ENCODE measurements at places on chromosomes 5 and 9.
A peak's percentile ranks its signal among the peaks of the same experiment; 100 is the strongest.

- no peak for DNase-seq
These were observed 263.0 kb upstream of the FBXL7 start for GRCh38 chr5:15236911-15237508.

- DNase-seq: no peak
These were observed 1467.1 kb downstream of the FOXD4L5 start for GRCh38 chr9:63817622-63818518.

GRCh38 chr9:8437876-8438275 is 638.3 kb upstream of the DMAC1 start:
- peak; percentile 6 for DNase-seq

- no peak for DNase-seq
These were observed 116.6 kb downstream of the AOPEP start for GRCh38 chr9:94843134-94843533.

GRCh38 chr9:13100914-13101572 is 178.4 kb downstream of the MPDZ start:
- no peak for DNase-seq

- no peak for DNase-seq
These were observed 174.3 kb downstream of the PAPPA start for GRCh38 chr9:116327701-116328405.

DNA sequence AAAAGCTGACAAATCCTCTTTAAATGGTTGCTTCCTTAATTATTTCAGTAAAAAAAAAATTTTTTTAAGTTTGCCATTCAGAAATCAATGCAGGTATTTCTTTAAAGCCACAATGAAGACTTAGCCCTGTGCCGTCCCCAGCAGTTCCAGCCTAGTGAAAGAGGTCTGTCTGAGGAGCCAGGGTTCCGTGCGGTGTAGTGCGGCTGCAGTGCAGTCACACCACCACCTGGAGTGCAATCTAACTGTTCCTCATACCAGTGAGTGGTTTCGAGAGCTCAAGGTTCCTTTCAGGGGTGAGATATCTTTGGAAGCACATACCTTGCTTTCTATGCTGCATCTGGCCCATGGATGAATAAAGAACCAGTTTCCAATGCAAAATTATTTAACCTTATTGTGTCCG is 87.5 kb downstream of the FANCC start:
- DNase-seq: no peak

DNA sequence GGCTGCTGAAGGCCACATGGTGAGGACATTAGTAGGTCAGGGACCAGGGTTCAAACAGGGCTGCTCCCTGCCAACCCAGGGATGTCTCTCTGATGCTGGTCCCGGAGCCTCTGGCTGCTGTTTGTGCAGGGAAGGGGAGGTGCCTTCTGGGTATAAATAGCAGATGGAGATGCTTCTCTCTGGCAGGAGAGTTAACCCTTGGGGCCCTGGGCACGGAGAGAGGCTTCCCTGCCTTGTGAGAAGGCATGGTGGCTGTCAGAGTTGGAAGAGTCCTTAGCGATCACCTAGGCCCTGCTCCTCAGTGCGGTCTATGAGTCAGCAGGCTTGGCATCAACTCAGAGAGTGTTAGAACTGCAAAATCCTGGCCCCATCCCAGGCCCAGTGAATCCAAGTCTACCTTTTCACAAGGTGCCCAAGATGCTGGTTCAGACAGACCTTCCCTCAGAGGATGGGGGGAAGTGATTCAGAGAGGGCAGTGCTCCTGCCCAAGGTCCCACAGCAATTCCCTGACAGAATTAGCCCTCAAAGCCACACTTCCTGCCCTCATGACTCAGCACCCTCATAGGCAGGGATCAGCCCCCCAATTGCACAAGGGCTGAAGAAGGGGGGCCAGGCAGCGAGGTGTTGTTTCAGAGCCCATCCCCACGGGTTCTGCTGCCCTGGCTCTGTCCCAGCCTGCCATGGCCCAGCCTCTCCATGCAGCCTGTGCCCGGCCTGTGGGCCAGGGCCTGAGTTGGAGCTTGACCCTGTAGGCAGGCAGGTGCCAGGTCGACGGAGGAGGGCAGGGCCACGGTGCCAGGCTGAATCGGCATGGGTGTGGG is 25.6 kb downstream of the CAMK2A start:
- peak; percentile 95 for DNase-seq

DNA sequence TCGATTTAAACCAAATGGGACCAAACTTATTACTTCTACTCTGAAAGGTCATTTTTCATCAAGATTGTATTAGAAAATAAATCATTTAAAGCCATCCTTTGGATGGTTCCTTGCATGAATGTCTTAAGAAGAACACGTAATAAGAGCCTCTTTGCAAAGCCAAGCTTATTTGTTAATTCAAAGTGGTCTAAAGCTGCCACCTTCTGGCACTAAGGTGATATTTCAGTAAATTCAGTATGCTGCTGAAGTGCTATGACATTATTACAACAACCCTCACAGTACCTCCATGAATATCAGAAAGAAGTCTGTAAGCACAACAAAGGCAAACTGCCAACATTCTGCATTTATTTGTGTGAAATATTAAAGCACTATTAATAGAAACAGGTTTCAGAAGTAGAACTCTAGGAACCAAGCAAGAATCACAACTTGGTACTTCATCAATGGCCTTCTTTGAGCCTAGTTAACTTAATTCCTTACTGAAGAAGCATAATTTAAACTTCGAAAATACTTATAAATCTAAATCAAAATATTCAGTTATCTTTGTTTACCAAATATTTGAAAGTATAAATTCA is 53.1 kb upstream of the TYRP1 start:
- peak; percentile 41 for DNase-seq

GRCh38 chr9:137785704-137786161 is 91.8 kb upstream of the CACNA1B start:
- DNase-seq: no peak

DNA sequence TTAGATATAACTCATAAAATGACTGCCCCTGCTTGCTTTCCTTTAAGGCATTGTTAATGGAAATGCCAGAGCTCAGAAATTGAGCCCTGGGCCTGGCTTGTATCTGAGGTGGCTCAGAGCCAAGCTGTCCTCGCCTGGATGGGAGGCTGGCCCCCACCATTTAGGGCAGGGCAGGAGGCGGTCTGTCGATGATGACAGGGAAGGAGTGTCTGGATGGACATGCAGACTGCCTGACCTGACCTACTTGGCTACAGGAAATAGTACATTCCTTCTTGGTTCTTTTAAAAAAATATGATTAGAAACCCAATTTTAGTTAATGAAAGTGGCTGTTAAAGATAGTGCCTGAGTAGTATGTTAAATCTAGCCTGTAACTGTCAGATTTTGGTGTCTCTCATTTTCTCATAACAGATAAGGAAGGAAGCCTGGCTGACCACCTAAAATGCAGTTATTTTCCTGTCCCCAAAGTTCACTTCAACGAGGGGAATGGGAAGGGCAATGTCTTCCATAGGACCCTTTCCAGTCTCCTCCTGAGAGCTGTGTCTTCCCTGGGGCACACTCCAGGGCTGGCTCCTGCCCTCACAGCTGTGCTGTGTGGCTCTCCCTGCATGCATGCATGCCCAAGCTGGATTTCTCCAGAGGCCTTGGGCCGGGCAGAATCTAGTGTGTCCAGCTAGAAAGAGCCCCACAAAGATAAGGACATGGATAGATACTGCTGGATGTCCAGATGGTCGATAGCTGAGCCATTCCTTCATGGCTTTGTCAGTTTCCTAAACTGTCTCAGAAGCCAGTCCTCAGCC is 42.3 kb downstream of the MACROH2A1 start:
- DNase-seq: no peak
